Foreskin fibroblast (primary cell): ENCODE measurements at places on chromosomes 6 and 20.

- no peak for DNase-seq
Measured at GRCh38 chr20:44120676-44121425, 66.1 kb downstream of the JPH2 start.

- no peak for DNase-seq
Measured at GRCh38 chr6:170305805-170306323, 694 bp upstream of the FAM120B start.

DNA sequence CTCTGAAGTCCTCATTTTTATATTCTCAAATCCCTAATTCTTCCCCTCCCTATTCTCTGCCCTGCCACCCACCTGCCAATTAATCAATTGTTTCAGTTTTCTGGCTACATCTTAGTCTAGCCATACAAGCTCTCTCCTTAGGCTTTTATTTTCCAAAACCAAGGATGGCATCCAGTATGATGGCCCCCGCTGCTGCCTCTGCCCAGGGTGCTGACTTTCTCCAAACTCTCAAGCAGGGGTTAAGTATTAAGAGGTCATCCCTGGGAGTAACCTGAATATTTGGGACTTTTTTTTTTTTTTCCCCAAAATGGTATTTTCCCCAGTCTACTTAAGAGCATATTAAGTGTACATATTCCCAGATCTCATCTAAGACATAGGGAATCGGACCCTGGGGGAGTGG is 183.8 kb downstream of the DHX35 start:
- DNase-seq: no peak

GRCh38 chr20:36644032-36644705 is 1.8 kb downstream of the SLA2 start:
- DNase-seq: no peak

DNA sequence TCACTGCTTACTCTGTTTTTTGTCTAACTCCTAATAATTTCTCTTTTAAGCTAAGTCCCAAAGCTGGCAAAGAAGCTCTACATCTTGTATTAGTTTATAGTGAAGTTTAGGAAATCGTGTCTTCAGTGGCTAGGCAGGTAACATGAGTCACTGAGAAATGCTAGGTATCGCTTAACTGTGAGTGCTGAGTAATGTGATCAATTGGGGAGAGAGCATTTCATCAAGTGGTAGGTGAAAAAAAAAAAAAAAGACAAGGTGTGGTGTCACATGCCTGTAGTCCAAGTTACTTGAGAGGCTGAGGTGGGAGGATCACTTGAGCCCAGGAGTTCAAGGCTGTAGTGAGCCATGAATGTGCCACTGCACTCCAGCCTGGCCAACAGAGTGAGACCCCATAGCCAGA is 125.3 kb downstream of the FAM83B start:
- no peak for DNase-seq

GRCh38 chr6:162728706-162729105 is 932 bp downstream of the PACRG start:
- DNase-seq: no peak

DNA sequence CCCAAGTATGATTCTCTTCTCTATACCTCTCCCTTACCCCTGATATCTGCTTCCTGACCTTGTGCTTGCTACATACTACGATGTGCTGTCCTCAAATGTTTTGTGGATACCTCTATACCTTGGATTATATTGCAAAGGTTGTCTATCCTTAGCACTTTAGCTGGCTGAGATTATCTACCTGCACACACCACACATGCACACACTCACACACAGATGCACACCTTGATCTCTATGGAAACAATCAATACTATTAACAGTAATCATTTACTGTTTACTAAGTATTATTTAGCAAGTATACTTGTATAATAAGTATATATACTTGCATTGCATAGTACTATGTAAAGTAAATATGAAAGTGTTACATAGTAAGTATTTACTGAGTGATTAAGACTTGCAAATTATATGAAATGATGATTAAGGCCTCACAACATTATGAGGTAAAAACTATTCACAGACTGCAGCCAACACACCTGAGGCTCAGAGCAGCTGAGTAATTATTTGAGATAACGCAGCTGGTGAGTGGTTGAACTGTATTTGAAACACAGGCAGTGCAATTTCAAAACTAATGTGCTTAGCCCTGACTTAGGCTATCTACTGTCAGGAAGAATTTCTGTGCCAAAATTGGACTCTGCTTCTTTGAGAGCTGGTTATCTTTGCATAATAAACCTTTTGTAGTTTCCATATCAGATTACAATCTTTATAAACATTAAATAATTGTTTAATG is 699.9 kb downstream of the FRK start:
- no peak for DNase-seq

GRCh38 chr6:32963866-32964265 is 4.5 kb upstream of the BRD2 start:
- DNase-seq: no peak

- DNase-seq: peak; percentile 63
Measured at GRCh38 chr6:136761227-136761922, 30.9 kb downstream of the MAP3K5 start.

GRCh38 chr6:157461000-157461915 is 80.3 kb downstream of the ZDHHC14 start:
- no peak for DNase-seq

- no peak for DNase-seq
Measured at GRCh38 chr6:27228963-27229477, 18.5 kb upstream of the PRSS16 start.

DNA sequence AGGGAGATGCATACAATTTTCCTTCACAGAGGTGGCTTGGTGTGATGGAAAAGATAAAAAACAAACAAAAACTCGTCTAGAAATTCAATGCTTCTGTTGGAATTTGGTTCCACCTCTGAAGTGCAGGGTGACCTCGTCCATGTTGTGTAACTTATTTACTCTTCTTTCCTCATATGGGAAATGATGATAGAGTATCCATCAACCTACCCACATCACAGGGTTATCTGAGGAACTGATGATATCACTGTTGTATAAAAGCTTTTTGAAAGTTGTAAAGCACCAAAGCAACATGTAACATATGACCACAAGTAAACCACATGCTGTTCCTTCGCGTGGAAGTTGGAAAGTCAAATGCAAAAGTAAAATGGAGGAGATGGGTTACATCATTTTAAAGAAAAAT is 212.0 kb upstream of the SGK1 start:
- no peak for DNase-seq

DNA sequence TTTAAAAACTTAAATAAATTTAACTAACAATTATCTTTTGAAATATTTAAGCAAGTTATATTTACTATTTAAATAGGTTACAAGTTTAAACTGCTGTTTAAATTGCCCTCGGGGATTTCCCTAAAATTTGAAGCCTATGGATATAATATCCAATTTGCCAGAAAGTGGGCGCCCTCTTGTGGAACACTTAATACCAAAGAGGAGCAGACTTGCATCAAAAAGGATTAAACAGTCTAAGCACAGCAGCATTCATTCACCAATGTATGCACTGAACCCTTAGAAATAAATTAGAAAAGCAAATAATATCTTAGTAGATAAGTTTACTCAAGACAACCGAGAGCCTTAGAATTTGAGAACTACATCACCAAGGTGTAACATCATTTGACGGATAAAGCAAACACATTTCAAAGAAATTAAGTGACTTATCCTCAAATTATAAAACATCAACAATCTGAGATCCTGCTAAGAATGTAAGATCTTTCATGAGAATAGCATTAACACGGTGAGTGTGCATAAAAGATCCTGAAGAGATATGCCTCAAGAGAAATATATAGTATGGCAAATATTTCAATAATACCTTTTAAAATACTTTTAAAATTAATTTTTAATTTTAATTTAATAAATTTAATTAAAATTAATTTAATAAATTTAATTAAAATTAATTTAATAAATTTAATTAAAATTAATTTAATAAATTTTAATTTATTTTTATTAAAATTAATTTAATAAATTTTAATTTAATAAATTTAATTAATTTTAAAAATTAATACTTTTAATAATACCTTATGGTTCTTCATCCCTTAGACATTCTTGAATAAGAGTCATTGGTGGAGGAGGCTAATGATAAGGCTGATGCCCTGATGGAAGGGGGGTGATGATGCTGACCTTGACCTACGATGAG is 11.5 kb upstream of the MEP1A start:
- peak; percentile 74 for DNase-seq

DNA sequence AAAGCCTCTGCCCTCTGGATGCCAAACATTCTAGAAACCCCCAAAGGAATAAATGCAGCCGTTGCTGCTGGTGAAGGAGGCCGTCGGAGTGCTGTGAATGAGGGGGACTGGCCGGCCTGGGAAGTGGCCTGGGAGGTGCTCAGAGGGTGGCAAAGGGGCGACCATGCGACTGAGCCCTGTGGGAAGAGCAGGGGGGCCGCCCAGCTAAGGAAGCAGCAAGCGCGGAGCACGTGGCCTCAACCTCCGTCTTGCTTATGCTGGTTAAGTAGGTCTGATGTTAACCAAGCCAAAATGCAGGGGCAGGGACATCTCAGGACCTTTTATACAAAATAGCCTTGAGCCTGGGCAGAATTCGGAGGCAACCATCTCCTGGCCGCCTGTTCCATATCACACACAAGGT is 381.5 kb downstream of the TAF4 start:
- no peak for DNase-seq

- DNase-seq: no peak
Measured at GRCh38 chr6:80959034-80959433, 793.4 kb downstream of the TENT5A start.

- no peak for DNase-seq
Measured at GRCh38 chr6:7021301-7021700, 86.5 kb upstream of the RREB1 start.

GRCh38 chr6:105458551-105458950 is 55.7 kb upstream of the PREP start:
- no peak for DNase-seq

DNA sequence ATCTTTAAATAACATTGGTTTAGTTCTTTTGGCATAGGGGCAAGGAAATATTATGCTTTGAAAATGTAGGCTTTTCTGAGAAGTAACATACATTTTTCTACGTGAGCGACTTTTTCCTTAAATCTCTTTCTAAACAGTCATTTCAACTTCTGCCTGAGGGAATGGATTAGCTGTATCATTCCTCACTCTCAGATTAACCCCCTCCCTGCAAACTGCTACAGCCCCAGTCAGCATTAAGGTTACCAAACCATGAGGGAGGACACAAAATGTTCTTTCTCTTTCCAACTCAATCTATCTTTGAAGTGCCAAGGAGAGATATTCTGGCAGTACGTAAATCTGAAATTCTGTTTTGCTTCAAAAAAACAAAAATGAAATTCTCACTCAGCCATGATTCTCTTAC is 231.3 kb upstream of the FLRT3 start:
- DNase-seq: no peak

- DNase-seq: no peak
Measured at GRCh38 chr20:47521059-47521808, 19.5 kb downstream of the NCOA3 start.

DNA sequence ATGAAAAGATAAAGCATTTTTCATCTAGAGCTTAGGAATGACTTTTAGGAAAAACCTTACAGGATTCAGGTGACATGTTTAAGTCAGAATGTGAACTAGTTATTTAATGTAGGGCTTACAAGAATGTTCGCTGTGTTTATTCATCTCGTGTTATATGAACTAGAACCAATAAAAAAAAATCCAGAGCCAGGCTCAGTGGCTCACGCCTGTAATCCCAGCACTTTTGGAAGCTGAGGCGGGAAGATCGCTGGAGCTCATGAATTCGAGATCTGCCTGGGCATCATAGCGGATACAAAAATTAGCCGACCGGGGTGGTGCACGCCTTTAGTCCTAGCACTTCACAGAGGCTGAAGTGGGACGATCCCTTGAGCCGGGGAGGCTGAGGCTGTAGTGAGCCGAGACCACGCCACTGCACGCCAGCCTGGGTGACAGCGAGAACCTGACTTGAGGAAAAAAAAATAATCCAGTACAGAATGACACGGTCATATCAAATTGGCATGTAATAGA is 46.3 kb downstream of the OR2B2 start:
- peak; percentile 53 for DNase-seq

- peak; percentile 46 for DNase-seq
Measured at GRCh38 chr20:63706852-63707557, 771 bp downstream of the ARFRP1 start.

DNA sequence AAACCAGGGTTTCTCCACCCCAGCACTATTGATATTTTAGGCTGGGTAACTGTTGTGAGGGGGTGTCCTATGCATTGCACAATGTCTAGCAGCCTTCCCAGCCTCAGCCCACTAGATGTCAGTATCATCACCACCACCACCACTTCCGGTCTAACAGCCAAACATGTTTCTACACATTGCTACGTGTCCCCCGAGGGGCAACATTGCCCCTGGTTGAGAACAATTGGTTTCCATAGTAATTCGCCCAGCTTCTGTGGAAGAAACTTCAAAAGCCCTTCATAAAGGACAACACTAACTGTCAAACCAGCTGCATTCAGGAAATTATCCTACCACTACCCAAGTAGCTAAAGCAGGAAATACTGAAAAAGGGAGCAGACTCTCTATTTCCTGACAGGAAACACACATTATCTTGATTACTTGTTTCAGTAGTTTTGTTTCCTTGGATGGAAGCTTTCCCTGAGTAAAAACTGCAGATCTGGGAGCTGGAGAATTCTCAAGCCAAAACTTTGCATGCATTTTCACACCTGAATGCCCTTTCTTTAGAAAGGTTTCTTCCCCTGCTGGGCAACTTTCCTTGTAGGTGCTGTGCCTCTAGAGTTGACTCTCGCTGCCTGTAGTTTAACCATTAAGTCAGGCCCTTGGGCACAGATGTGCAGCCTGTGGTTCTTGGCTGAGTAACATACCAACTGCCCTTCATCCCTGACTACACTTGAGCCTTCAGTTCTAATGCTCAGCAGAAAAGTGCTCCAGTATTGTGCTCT is 23.6 kb downstream of the PKHD1 start:
- DNase-seq: no peak

- no peak for DNase-seq
Measured at GRCh38 chr20:37468886-37469285, 52.2 kb upstream of the NNAT start.

DNA sequence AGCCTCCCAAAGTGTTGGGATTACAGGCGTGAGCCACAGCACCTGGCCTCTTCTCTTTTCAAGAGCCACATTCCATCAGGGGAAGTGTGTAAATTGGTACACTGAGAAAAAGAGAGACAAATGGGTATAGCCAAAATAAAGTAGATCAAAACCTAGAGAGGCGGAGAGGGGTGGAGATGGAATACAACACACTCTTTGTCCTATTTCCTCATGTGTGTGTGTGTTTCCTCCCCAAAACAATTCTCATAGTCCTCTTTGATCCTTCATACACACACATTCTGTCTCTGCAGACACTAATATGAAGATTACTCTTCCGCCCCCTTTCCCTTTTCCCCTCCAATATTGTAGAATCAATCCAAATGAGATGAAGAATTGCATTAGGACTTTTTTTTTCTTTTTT is 16.0 kb downstream of the PXT1 start:
- DNase-seq: no peak

- DNase-seq: no peak
Measured at GRCh38 chr6:52190409-52190808, 4.2 kb downstream of the IL17A start.

DNA sequence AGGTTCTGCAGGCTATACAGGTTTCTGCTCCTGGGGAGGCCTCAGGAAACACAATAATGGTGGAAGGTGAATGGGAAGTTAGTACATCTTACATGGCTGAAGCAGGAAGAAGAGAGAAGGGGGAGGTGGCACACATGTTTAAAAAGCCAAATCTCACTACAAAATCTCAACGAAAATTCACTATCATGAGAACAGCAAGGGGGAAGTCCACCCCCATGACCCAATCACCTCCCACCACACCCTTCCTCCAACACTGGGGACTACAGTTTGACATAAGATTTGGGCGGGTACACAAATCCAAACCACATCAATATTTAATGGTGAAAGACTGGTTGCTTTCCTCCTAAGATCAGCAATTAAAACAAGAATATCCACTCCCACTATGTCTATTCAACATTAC is 13.8 kb upstream of the POLR1H start:
- DNase-seq: no peak

GRCh38 chr6:1285556-1285955 is 26.3 kb upstream of the FOXQ1 start:
- peak; percentile 56 for DNase-seq
